ENCODE measurements at places on chromosomes 7 and 10. TPM values are rescaled to one million over a fixed set of nuclear protein-coding genes. Genes with fewer than 3 reads are reported as not detected.

GRCh38 chr10:91566115-91566514 lies 66.8 kb downstream of the PPP1R3C start:
- H3K36me3 ChIP-seq, result peaks cover 13% of the 10 kb centered on the region
- no peak overlapping the region for H3K27ac ChIP-seq
- no peak for DNase-seq
- no peak overlapping the region for H3K4me3 ChIP-seq

- H3K27me3 ChIP-seq, result no peaks in the 10 kb centered on the region
- no peak overlapping the region for H3K27ac ChIP-seq
- H3K4me1 ChIP-seq, result no peaks in the 10 kb centered on the region
- H3K4me3 ChIP-seq, result no peak overlapping the region
These were observed 12.2 kb downstream of the ARPC1B start for GRCh38 chr7:99386584-99387238.

DNA sequence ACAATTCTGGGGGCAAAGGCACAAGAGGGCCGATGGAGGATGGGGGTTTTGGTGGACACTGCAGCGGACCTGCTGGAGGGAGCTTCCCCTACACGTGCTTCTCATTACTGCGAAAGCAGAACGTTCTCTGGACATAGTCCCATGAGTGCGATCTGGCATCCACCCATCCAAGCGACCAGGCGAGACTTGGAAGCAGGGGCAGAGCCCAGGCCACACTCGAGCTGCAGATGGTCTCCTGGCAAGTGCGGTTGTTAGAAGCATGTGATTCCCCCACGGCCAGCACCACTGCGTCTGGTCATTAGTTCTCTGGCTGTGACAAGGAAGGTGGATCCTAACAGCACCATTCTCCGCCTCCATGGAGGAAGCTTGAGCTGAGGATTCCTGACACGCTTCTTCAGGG lies 118.4 kb upstream of the TCERG1L start:
- H3K4me1 ChIP-seq, result no peaks in the 10 kb centered on the region
- no peak for DNase-seq
- H3K4me3 ChIP-seq, result no peak overlapping the region
- no peak overlapping the region for H3K27ac ChIP-seq
- H3K36me3 ChIP-seq, result no peaks in the 10 kb centered on the region
- H3K27me3 ChIP-seq, result no peaks in the 10 kb centered on the region

GRCh38 chr10:58698777-58699356 lies 186.2 kb downstream of the BICC1 start:
- H3K4me1 ChIP-seq, result no peaks in the 10 kb centered on the region
- no peaks in the 10 kb centered on the region for H3K27me3 ChIP-seq
- no peak overlapping the region for H3K27ac ChIP-seq
- no peak overlapping the region for H3K4me3 ChIP-seq
- no peaks in the 10 kb centered on the region for H3K36me3 ChIP-seq

DNA sequence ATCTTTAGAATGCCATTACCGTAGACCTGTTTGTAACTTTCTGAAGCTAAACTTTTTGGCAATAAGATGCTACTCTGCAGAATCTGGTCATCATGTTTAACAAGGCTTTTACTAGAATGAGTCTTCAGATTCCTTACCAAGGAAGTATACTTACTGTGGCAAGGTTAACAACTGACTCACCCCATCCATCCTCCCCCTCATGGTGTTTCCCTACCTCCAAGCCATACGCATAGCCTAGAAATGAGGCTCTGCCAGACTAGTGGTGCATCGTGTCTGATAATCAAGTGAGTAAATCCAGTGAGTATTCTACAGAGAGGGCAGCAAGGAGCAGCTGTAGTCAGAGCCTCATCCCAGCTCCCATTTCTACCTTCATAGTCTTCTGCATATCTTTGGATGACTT lies 223.6 kb downstream of the IPMK start:
- DNase-seq, result no peak
- H3K27me3 ChIP-seq, result no peaks in the 10 kb centered on the region
- peaks cover 14% of the 10 kb centered on the region for H3K36me3 ChIP-seq
- H3K27ac ChIP-seq, result no peak overlapping the region

Gene CYP3A4
- total RNA-seq, result not detected

- no peak overlapping the region for H3K4me3 ChIP-seq
- no peaks in the 10 kb centered on the region for H3K36me3 ChIP-seq
- H3K27me3 ChIP-seq, result no peaks in the 10 kb centered on the region
These were observed 10.2 kb downstream of the CYTH3 start for GRCh38 chr7:6262221-6262620.

GRCh38 chr7:30863706-30864035 lies 48.0 kb upstream of the AQP1 start:
- no peaks in the 10 kb centered on the region for H3K36me3 ChIP-seq
- DNase-seq, result no peak
- no peak overlapping the region for H3K27ac ChIP-seq
- H3K4me3 ChIP-seq, result no peak overlapping the region

Gene AUTS2
- total RNA-seq, result 256 TPM

GRCh38 chr10:33335801-33336581 lies 1.5 kb upstream of the NRP1 start:
- DNase-seq, result peak; percentile 49
- H3K27ac ChIP-seq, result no peak overlapping the region
- H3K36me3 ChIP-seq, result no peaks in the 10 kb centered on the region

DNA sequence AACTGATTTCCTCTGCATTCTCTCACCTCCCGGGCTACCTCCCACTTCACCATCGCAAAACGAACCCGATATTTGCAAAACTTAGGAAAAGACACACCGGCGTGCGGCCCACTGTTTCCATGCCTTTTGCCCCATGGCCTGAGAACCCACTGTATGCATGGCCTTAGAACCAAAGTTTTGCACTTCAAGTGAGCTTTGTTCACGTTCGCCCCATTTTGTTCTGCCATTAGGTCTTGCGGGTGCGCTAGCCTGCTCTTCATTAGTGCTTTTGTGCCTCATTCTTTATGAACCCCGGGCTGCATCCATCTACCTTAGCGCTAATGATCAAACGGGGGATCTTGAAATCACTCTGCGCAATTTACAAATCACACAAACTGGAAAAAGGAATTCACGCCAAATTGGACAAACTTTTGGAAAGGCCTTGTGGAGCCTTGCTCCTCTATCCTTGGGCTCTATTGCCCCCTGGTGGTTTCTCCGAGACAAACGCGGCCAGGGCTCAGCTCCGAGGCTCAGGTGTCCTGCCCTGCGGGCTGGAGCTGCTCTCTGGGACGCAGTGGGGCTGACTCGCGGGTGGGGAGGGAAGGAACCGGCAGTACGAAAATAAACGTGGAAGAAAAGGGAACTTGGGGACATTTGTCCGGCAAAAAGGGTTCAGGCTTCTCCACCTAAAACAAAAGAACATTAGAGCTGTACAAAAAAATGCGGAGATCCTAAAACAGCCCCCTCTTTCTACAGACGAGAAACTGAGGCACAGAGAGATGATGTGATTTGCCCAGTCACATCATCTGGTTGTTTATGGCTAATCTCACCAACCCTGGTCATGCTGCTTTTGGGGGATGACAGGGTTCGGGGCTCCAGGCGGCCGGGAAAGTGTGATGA lies 300.4 kb upstream of the NFE2L3 start:
- no peaks in the 10 kb centered on the region for H3K4me1 ChIP-seq
- peak overlapping the region; percentile 80 for H3K4me3 ChIP-seq
- H3K27me3 ChIP-seq, result peaks cover 20% of the 10 kb centered on the region
- no peaks in the 10 kb centered on the region for H3K36me3 ChIP-seq

Gene HMX2
- total RNA-seq, result 0.35 TPM

Gene C7orf33
- total RNA-seq, result not detected

Gene HOXA9
- not detected for total RNA-seq

GRCh38 chr10:92655426-92655825 lies 34.3 kb upstream of the HHEX start:
- peaks cover 6% of the 10 kb centered on the region for H3K36me3 ChIP-seq
- H3K27me3 ChIP-seq, result no peaks in the 10 kb centered on the region
- H3K4me1 ChIP-seq, result no peaks in the 10 kb centered on the region
- no peak overlapping the region for H3K4me3 ChIP-seq
- no peak overlapping the region for H3K27ac ChIP-seq

Gene CHN2
- total RNA-seq, result 3.3 TPM

DNA sequence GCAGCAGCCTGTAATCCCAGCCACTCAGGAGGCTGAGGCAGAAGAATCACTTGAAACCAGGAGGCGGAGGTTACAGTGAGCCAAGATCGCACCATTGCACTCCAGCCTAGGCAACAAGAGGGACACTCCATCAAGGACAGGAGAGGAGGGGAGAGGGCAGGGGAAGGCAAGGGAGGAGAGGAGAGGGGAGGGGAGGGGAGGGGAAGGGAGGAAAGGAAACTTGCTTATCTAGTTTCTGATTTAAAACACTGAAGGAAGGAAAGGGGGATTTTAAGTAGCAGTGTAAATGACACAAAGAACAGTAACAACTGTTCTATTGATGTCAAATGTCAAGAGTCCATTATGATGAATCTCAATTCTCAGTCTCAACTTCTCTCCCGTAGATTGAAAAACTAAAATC lies 43.7 kb downstream of the SRPK2 start:
- no peaks in the 10 kb centered on the region for H3K36me3 ChIP-seq
- H3K4me3 ChIP-seq, result no peak overlapping the region
- no peak for DNase-seq
- peaks cover 3% of the 10 kb centered on the region for H3K4me1 ChIP-seq

Gene OPN1SW
- not detected for total RNA-seq

Gene ANKRD30A
- not detected for total RNA-seq

Gene ADAM12
- 0.35 TPM for total RNA-seq

DNA sequence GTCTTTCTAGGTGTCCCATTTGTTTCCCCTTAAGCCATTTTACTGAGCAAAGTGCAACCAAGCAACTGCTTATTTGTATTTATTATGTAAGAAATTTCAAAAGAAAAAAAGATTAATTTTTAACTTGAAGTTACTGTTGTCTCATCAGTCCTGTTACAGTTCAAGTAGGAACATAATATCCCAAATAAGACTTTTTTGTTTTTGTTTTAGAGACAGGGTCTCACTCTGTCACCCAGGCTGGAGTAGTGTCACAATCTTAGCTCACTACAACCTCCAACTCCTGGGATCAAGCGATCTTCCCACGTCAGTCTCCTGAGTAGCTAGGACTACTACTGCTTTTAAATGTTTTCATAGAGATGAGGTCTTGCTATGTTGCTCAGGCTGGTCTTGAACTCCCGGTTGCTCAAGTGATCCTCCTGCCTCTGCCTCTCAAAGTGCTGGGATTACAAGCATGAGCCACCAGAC lies 101.9 kb downstream of the MICU1 start:
- H3K27me3 ChIP-seq, result no peaks in the 10 kb centered on the region
- no peak overlapping the region for H3K4me3 ChIP-seq
- H3K36me3 ChIP-seq, result no peaks in the 10 kb centered on the region
- no peaks in the 10 kb centered on the region for H3K4me1 ChIP-seq
- no peak overlapping the region for H3K27ac ChIP-seq
